RCC 7860 (cell line): ENCODE measurements at places on chromosomes 7 and 10.

DNA sequence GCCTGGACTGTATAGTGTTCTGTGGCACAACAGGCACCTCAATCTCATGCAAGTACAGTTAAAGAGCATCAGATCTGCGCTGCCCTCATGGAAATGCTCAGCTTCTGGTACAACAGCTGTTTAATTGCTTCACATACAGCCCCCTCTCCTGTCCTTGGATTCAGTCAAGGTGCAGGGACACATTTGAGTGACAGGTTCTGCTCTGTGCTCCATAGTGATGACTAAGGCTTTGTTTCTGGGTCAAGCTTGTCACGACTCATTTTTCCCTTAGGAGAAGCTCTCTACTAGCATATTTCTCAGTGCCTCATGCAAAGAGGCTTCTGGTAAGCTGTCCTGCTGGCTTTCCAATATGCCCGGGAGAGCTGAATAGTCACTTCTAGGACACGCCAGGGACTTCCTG, 26.8 kb upstream of the MYO3A start:
- DNase-seq = no peak

GRCh38 chr7:107130487-107131220, 38.1 kb upstream of the HBP1 start:
- no peak for DNase-seq

DNA sequence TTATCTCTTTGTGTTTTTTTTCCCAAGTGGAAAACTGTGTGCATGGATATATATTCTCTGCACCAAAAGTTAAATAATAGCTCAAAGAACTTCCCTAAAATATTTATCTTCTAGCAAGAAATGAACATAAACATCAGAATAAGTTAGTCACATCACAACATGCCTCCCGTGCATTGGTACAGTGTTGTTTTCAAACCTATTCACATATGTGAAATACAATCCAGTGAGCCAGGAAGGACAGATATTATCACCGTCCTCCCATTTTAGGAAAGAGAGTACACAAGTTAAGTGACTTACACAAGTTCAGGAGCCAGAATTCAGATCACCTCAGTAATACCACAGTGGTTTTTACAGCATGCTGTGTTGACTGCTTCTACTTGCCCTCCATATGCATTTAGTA, 22.2 kb downstream of the ARMH3 start:
- no peak for DNase-seq

- no peak for DNase-seq
Observed at GRCh38 chr7:35522697-35523096, 172.2 kb downstream of the HERPUD2 start.

GRCh38 chr10:124040451-124041188, 52.8 kb downstream of the CHST15 start:
- no peak for DNase-seq
